Upper lobe of right lung (tissue), 1 donor: ENCODE measurements at places on chromosomes 2 and 18. TPM values are rescaled to one million over a fixed set of nuclear protein-coding genes. Genes with fewer than 3 reads are reported as not detected.

The SDC1 gene
- total RNA-seq, result 148 TPM

The CCL20 gene
- total RNA-seq, result 4.9 TPM

The AQP12A gene
- not detected for total RNA-seq

GRCh38 chr2:236608710-236609109 lies 39.1 kb downstream of the ACKR3 start:
- H3K4me3 ChIP-seq, result no peak overlapping the region
- no peaks in the 10 kb centered on the region for H3K27me3 ChIP-seq
- H3K27ac ChIP-seq, result no peak overlapping the region

DNA sequence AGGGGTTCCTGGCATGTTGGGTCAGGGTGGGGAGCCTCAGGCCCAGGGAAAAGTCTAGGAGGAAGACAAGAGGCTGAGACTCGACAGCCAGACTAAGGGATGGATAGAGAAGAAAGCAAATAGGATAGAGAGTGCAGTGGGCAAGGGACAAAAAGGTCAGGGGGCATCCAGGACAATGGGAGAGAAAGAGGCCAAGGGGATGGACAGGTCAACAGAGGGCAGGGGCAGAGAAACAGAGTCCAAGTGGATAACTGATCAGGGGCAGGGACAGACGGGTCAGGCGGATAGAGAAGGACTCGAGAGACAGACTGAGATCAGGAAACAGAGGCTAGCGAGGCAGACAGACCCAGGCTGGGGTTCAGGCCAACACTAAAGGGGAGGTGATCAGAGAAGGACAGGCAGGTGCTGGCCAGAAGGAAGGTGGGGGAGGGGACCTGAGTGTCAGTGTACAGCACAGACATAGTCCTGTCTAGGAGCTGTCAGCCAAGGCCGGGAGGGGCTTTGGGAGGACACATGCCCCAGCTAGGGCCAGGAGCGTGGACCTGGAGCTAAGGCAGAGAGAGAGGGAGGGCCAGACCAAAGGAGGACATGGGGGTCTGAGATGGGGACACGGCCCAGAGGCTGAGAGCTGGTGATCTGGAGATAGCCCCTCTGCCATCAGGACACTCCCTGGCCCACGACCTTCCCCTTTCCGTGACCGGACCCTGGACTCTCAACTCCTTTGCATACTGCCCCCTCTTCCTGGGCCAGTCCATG lies 12.2 kb downstream of the ASIC4 start:
- peaks cover 83% of the 10 kb centered on the region for H3K27me3 ChIP-seq
- DNase-seq, result no peak

GRCh38 chr2:57884281-57884680 lies 162.3 kb upstream of the VRK2 start:
- H3K4me3 ChIP-seq, result no peak overlapping the region
- H3K36me3 ChIP-seq, result no peaks in the 10 kb centered on the region
- DNase-seq, result no peak

GRCh38 chr2:4214444-4215205 lies 511.2 kb downstream of the DCDC2C start:
- H3K4me1 ChIP-seq, result no peaks in the 10 kb centered on the region
- DNase-seq, result no peak
- no peaks in the 10 kb centered on the region for H3K36me3 ChIP-seq
- no peak overlapping the region for H3K4me3 ChIP-seq
- H3K27ac ChIP-seq, result no peak overlapping the region
